ENCODE measurements at places on chromosomes 2 and 18.
A peak's percentile ranks its signal among the peaks of the same experiment; 100 is the strongest.

DNA sequence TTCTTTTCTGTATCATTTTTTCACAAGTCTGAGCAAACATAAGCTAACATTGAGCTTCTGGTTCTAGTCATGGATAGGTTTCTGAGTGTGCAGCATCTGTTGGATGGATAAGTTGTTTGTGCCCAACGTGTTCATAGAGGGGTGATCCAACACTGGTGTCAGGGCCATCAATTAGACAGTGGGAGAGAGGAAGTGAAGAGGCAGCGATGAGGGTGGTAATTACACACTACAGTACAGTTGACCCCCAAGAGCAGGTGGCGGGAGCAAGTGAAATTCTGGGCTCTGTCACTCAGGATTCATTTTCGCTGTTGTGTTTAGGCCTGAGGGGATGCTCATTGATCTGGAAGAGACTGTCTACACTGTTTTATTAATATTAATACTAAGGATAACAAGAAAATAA is 180.0 kb upstream of the CXCR4 start:
- DNase-seq = no peak

- DNase-seq = no peak
Measured at GRCh38 chr2:127051116-127052056, 55.6 kb downstream of the BIN1 start.

GRCh38 chr2:124524155-124524915 is 499.2 kb downstream of the CNTNAP5 start:
- DNase-seq = no peak

- no peak for DNase-seq
Measured at GRCh38 chr2:110876167-110876999, 144.0 kb downstream of the ACOXL start.

DNA sequence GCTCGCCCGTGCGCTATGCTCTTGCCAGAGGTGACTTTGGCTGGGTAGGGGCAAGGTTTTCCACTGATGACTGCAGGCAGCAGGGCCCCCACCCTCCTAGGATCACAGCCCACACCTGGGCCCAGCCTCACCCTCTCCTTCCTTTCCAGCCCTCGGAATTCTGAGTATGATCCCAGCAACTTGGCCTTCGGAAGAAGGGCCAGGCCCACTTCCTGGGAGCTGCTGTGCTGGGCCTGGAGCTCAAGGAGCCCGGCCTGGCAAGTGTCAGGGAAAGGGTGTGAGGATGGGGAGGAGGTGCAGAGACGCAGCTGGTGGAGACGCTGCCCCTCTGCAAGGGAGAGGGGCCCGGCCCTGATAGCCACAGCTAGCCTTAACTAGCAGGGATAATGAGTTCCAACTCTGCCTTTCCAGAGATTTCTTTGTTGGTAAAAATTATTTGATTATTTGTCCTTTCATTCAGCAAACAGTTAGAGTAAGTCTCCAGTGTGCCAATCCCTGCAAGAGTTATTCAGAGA is 1.7 kb upstream of the CNDP1 start:
- DNase-seq = no peak

DNA sequence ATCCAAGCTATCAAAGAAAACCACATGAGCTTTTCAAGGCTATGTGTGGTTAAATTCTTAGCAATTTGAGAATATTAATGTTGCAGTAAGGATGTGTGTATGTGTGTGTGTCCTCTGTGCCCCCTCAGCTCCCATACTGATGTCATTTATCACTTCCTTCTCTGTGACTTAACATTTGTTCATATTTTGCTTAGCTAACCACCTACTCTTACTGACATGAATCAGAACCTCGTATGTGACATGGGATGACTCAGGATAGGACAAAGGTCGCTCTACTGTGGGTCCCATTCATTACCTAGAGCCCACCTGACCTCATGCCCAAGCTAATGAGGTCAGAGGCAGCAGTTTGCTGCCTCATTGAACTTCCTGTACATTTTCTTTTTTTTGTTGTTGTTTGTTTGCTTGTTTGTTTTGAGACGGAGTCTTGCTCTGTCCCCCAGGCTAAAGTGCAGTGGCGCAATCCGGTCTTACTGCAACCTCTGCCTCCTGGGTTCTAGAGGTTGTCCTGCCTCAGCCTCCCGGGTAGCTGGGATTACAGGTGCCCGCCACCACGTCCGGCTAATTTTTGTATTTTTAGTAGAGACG is 36.3 kb downstream of the MOGAT1 start:
- peak; percentile 94 for DNase-seq

GRCh38 chr2:98501223-98501622 is 56.6 kb downstream of the INPP4A start:
- DNase-seq = no peak

- peak; percentile 72 for DNase-seq
Measured at GRCh38 chr2:38581193-38582147, 21.3 kb downstream of the HNRNPLL start.

- no peak for DNase-seq
Measured at GRCh38 chr18:44924785-44925499, 244.3 kb downstream of the SETBP1 start.
